ENCODE measurements at places on chromosomes 4 and X.
A peak's percentile ranks its signal among the peaks of the same experiment; 100 is the strongest.

DNA sequence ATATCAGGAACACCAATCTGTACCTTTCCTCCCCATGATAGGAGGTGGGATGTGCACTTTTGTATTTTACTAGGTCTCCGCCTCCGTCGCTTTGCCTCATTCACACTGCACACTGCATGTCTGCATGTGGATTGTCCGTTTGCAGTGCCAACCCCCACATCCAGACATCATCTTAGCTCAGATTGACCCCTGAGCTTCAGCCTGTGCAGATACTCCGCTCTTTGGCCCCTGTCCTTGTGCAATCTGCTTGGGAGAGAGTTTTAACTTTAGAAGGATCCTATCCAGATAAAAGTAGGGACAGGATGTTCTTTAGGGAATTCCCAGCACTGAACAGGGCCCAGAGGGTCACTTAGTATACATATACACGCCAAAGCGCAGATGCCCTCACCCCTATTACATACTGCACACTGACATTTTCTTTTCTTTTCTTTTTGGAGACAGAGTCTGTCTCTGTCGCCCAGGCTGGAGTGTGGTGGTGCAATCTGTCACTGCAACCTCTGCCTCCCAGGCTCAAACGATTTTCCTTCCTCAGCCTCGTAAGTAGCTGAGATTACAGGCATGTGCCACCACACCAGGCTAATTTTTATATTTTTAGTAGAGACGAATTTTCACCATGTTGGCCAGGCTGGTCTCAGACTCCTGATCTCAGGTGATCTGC is 43.3 kb upstream of the FBXW7 start:
- no peaks in the 10 kb centered on the region for H3K36me3 ChIP-seq
- DNase-seq = no peak
- no peaks in the 10 kb centered on the region for H3K4me1 ChIP-seq
- H3K27ac ChIP-seq = no peak overlapping the region

DNA sequence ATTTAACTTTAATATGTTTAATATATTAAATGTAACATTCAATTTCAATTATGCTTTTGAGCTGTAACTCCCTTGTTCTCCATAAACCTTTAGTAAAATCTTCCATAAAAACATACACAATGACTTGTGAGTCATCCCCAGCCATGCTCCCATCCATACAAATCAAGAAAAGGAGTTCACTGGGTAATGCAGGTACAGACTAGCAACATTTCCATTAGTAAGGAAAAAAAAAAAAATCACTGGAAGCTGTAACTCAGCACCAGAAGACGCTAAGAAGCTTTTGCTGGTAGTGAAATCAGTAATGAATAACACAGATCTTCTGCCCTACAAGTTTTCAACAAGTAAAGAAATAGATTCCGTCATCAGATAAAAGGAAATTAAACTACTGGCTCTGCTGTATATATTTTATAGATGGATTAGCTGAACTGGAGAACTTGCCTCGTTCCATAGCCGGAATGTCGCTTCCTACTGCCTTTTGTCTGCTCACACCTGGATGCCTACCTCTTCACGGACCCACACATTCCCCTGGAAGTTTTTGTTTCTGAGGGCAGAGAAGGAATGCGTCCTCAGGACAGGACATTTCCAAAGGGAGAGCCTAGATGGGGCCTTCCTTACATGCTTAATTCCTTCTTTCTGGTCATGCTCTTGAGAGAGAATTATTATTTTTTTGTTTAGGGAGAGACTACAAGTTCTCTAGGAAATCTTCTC is 298.4 kb upstream of the ANKRD50 start:
- no peak overlapping the region for H3K4me3 ChIP-seq
- DNase-seq = peak; percentile 46
- peaks cover 9% of the 10 kb centered on the region for H3K36me3 ChIP-seq
- no peak overlapping the region for H3K27ac ChIP-seq
- H3K4me1 ChIP-seq = no peaks in the 10 kb centered on the region

GRCh38 chrX:39759526-39760224 is 338.1 kb downstream of the BCOR start:
- peaks cover 7% of the 10 kb centered on the region for H3K4me1 ChIP-seq

DNA sequence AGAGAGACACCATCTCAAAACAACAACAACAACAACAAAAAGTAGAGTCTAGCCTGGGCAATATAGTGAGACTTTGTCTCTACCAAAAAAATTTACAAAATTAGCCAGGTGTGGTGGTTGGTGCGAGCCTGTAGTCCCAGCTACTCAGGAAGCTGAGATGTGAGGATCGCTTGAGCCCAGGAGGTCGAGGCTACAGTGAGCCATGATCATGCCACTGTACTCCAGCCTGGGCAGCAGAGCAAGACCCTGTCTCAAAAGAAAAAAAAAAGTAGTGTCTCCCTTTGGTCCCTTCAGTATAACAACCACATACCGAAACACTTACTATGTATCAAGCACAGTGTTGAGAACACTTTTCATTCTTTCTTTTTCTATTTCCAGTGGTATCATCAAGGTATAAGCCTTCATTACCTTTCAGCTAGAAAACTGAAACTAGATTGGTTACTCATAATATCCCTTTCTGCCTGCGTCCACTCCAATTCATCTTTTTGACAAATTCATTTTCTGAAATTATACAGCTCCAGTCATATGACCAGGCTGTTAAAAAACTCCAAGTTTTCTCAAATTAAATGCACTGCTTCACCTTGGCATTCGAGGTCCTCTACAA is 54.1 kb downstream of the RPS6KA3 start:
- no peaks in the 10 kb centered on the region for H3K27me3 ChIP-seq
- H3K4me1 ChIP-seq = no peaks in the 10 kb centered on the region
- peaks cover 5% of the 10 kb centered on the region for H3K36me3 ChIP-seq
- no peak overlapping the region for H3K27ac ChIP-seq
- DNase-seq = no peak

GRCh38 chrX:16719334-16720084 is at the start of gene SYAP1:
SYAP1 (plus strand) TSS chrX:16719612; CDS start chrX:16719725, 113 bp downstream.
- DNase-seq = peak; percentile 99
- H3K4me1 ChIP-seq = no peaks in the 10 kb centered on the region
- peaks cover 23% of the 10 kb centered on the region for H3K36me3 ChIP-seq
- no peaks in the 10 kb centered on the region for H3K27me3 ChIP-seq
- peak within 1 kb of the TSS; percentile 95 for H3K4me3 ChIP-seq

Measured in H9 (cell line).